Activated CD4-positive, alpha-beta T cell treated with anti-CD3 and anti-CD28 coated beads for 4 hours (primary cell): ENCODE measurements at places on chromosomes 13 and 19.

- no peak for DNase-seq
These were observed 56.4 kb downstream of the NUFIP1 start for GRCh38 chr13:44932850-44933251.

- peak; percentile 92 for DNase-seq
These were observed at the start of gene ZNF66 for GRCh38 chr19:20776083-20777076. TSS of gene ZNF66 (plus strand) at chr19:20776304. CDS start at chr19:20776448, 144 bp downstream.

DNA sequence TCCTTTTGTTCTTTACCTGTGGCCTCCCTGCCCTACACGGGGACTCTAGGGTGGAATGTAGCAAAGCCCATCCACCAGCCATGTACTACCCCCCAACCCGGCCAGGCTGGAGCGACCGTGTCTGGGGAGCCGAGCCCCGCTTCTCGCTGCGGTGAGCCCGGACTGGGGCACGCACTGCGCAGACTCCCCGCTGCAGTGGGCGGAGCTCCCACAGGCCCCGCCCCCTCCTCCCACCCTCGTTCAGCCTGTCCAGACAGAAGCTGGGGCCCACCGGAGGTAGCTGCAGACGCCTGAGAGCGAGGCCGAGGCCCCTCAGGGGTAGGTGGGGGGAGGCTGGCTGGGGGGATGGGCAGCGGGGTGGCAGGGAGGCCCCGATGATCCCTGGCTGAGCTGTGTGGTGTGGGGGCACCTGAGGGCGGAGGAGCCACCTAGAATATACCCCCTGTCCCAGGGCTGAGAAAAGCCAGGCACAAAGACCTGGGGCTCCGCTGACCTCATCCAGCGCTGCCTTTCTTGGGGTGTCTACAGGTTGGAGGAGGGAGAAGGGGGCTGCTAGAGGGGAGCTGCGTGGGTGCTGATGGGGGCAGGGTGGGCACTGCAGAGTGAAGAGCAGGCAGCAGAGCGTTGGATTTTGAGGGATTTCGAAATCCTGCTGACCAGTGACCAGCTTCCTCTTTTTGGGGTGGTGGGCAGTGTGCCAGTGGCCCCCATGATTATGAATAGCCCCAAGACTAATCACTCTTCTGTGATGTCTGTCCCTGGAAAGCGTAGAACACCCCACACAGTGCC is 17.3 kb downstream of the PLD3 start:
- peak; percentile 16 for DNase-seq

DNA sequence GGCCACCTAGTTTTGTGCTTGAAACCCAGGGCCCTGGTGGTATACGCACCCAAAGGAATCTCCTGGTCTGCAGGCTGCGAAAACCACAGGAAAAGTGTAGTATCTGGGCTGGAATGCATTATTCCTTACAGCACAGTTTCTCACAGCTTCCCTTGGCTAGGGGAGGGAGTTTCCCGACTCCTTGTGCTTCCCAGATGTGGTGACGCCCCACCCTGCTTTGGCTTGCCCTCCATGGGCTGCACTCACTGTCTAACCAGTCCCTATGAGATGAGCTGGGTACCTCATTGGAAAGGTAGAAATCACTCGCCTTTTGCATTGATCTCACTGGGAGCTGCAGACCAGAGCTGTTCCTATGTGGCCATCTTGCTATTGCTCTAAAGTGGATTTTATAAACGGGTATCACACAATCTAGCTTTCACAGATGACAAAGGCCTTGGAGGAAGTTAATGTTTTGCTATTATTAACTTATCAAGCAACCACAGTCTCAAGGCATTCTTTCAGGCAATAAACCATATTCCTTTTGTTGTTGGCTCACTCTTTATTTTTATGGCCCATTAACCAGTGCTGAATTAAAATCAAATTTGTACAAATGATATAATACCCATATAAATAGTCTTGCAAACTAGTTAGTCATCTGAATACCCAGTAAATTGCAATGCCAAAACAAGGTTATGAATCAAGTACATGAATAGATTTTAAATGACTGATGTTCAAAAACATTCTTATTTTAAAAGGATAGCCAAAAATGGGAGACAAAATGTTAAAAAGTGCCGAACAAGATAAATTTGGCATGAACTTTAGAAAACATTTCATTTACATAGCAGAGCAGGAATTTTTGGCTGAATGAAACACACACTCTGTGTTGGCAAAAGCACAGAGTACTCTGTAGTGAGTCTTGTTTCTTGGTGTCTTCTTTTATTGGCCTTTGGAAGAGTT is 475.4 kb upstream of the ARGLU1 start:
- no peak for DNase-seq

DNA sequence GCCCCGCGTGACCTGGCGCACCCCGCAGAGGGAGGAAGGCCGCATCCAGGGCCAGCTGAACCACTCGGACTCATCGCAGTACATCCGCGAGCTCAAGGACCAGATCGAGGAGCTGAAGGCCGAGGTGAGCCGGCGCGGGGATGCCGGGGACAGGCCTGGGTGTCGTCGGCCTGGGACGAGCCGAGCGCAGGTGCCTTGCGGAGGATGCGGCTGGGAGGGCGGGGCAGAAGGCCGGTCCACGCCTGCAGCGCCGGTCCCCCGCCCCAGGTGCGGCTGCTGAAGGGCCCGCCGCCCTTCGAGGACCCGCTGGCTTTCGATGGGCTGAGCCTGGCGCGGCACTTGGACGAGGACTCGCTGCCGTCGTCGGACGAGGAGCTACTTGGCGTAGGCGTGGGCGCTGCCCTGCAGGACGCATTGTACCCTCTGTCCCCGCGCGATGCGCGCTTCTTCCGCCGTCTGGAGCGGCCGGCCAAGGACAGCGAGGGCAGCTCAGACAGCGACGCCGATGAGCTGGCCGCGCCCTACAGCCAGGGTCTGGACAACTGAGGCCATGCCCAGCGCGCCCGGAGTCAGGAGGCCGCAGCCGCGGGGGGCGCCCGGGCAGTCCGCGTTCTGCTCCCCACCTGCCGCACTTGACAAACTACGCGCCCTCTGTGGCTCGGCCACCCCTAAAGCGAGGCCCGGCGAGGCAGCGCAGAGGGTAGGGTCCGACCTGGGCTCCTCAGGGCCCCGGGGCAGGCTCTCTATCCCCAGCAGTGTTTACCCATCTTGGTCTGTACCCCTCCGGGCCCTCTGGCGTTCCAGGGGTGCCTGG is 10.8 kb downstream of the PRR36 start:
- no peak for DNase-seq

DNA sequence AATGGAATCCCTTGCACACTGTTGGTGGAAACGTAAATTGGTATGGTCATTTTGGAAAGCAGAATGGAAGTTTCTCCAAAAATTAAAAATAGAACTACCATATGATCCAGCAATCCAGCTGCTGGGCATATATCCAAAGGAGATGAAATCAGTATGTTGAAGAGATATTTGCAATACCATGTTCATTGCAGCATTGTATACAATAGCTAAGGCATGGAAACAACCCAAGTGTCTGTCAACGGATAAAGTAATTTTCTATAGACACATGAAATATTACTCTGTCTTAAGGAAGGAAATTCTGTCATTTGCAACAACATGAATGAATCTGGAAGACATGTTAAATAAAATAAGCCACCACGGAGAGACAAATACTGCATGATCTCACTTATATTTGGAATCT is 124.7 kb downstream of the GPC5 start:
- no peak for DNase-seq

GRCh38 chr19:39397360-39398296 is 6.5 kb downstream of the MED29 start:
- peak; percentile 90 for DNase-seq

- DNase-seq = no peak
These were observed 1.5 kb upstream of the UQCRFS1 start for GRCh38 chr19:29214411-29214810.

DNA sequence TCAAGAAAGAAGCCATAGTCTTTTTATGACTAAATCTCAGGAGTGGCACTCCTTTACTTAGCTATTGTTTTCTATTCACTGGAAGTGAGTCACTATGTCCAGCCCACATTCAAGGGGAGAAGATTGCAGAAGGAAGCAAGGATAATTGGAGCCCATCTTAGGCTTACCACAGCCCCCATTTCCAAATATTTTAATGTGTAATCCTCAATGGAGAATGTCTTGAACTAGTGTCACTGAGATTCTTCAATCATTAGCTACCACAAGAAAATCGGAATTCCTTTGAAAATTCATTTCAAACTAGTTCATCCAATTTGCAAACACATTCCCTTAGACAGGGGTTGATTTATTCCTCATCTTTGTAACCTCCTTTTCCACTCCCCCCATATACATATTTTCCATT is 84.7 kb downstream of the DLEU7 start:
- no peak for DNase-seq

GRCh38 chr13:40047322-40047771 is 391.9 kb downstream of the COG6 start:
- no peak for DNase-seq

GRCh38 chr13:91659256-91660075 is 261.0 kb downstream of the GPC5 start:
- DNase-seq = no peak

GRCh38 chr13:104715111-104715510 is 1648.9 kb upstream of the SLC10A2 start:
- no peak for DNase-seq

DNA sequence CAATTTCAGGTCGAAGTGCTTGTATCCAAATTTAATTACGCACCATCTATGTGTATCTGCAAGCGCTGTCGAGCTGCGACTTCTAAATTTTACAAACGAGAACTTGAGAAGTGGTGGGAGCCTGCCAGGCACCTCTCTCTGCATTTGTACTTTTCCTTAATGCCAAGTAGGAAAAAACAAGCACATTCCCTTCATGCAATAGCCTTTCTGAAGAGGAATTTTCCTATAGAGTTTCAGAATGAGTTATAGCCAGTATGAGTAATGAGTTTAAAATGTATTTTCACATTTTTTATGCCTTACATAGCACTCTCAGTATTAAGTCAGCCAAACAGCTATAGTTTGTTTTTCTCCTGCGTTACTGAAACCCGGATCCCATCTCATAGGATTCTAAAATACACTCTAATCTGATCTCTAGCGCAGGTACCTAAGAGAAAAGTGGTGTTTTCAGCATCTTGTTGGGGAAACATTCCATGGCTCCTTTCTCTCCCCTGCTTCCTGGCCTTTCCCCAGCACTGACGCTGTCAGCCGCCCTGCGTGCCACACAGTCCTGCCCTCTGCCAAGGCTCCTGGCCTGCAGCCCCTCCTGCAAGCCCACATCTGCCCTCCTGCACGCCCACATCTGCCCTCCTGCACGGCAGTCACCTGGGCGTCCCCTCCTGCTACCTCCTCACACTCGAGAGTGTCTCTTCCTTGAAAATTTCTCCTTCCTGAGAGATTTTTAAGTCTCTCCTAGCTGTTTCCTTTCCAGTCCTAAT is 526.9 kb downstream of the MYO16 start:
- no peak for DNase-seq

DNA sequence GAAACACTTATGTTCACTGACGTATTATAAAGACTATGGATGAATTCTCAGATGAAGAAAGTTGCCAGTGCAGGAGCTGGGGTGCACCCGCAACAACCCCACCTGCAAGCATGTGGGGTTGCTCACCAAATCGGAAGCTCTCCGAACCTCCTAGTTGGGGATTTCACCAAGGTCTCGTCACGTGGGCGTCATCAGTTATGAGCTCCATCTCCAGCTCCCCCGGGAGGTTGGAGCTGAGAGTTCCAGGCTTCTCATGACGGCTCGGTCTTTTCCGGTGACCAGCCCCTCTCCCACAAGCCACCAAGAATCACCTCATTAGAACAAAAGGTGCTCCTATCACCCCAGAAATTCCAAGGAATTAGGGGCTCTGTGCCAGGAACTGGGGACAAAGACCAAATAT is 46.1 kb upstream of the TUBGCP3 start:
- DNase-seq = no peak
